Tibial artery (tissue), 4 donors: ENCODE measurements at places on chromosomes 3 and 15.
A peak's percentile ranks its signal among the peaks of the same experiment; 100 is the strongest.

DNA sequence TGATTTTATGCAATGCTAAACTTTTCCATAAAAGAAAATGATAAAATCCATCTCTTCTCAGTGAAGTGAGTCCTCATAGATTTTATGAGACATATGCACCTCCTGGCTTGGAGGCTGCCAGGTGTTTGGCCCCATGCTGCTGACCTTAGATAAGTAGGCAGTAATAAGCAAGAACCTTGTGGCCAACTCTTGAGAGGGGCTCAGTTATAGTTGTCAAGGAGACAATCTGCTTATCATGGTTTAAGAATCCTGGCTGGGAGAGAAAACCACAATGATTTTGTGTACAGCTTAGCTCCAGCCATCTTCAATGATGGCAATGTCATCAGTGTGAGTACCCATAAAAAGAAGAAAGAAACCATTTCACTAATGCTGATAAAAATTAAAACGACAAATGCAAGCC is 252.1 kb downstream of the CPNE4 start:
- H3K4me1 ChIP-seq = no peaks in the 10 kb centered on the region
- H3K27ac ChIP-seq = no peak overlapping the region
- H3K4me3 ChIP-seq = no peak overlapping the region
- no peaks in the 10 kb centered on the region for H3K36me3 ChIP-seq
- no peak for DNase-seq
- H3K27me3 ChIP-seq = no peaks in the 10 kb centered on the region

GRCh38 chr3:109432833-109433232 is 95.5 kb upstream of the DPPA4 start:
- no peak overlapping the region for H3K27ac ChIP-seq
- H3K36me3 ChIP-seq = no peaks in the 10 kb centered on the region
- no peak overlapping the region for H3K4me3 ChIP-seq
- H3K4me1 ChIP-seq = no peaks in the 10 kb centered on the region
- no peaks in the 10 kb centered on the region for H3K27me3 ChIP-seq

DNA sequence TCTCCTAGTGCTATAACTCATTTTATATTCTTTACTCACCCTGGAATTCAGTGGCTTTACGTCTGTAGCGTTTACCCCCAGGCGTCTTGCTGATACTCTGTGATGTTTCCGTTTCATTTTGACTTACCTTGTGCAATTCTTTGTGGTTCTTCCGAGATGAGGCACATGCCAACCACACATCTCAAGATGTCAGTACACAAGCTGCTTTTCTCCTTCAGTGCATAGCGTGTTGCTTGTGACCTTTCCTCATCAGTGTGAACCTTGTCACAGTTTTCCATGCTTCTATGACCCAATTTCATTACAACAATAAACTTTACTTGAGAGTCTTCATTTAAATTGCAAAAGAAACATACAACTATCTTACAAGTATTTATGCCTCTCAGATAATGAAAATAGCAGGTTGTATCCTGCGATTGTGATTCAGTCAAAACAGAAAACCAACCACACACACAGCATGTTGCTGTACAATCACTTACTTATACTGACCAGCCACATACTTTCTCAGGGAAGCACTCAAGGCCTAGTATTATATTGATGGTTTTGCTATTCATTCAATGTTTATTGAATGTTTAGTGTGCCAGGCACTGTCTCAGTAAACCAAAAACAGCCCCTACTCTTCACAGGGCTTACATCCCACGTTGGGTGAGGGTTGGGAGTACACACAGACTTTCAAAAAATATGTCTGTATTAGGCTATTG is 4.6 kb upstream of the TBL1XR1 start:
- H3K27me3 ChIP-seq = no peaks in the 10 kb centered on the region
- H3K4me3 ChIP-seq = no peak overlapping the region
- no peak for DNase-seq
- no peaks in the 10 kb centered on the region for H3K4me1 ChIP-seq
- no peaks in the 10 kb centered on the region for H3K36me3 ChIP-seq

DNA sequence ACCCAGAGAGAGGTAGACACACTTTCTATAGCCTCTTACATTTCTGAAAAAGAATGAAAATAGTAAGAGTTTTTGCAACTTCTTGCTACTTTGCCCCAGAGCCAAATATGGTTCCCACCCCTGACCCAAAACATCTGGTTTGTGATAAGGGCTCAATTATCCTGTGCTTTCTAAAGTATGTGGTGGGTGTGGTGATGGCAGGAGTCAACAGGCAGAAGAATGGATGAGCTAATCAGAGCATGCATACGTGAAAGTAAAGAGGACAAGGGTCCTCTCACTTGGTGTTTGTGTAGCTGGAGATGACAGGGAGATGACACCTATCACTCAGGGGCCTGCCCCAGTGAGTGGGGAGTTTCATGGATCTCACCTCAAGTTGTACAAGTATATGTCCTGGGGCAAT is 19.1 kb downstream of the KBTBD8 start:
- H3K27ac ChIP-seq = no peak overlapping the region
- H3K4me1 ChIP-seq = no peaks in the 10 kb centered on the region
- no peaks in the 10 kb centered on the region for H3K36me3 ChIP-seq
- no peaks in the 10 kb centered on the region for H3K27me3 ChIP-seq
- DNase-seq = no peak

- H3K4me1 ChIP-seq = no peaks in the 10 kb centered on the region
- no peaks in the 10 kb centered on the region for H3K27me3 ChIP-seq
- H3K4me3 ChIP-seq = no peak overlapping the region
- no peak for DNase-seq
These were observed 306.5 kb downstream of the ROBO1 start for GRCh38 chr3:79461129-79461792.

DNA sequence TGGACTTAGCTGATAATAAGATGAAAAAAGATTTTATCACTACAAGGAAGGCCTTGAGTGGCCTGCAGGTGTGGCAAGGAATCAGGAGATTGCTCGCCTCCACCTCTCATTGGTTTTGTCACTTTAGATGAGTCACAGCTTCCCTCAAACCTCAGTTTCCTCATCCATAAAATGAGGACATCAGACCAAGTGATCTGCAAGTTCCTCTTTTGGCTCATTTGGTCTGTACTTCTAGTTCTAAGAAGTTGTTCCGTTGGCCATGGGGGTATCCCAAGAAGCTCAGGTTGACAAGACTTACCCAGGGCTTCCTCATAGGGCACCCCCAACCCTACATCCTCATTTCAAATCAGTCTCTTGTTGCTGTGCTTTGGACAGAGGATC is 254.1 kb downstream of the UACA start:
- no peak for DNase-seq
- no peak overlapping the region for H3K27ac ChIP-seq
- no peaks in the 10 kb centered on the region for H3K27me3 ChIP-seq
- no peak overlapping the region for H3K4me3 ChIP-seq

GRCh38 chr3:193954752-193955151 is 181.2 kb upstream of the HES1 start:
- no peaks in the 10 kb centered on the region for H3K4me1 ChIP-seq
- no peak overlapping the region for H3K4me3 ChIP-seq
- peaks cover 31% of the 10 kb centered on the region for H3K27me3 ChIP-seq
- DNase-seq = no peak

GRCh38 chr3:52406231-52406661 is 38.7 kb downstream of the SEMA3G start:
- H3K36me3 ChIP-seq = peaks cover 68% of the 10 kb centered on the region
- no peaks in the 10 kb centered on the region for H3K27me3 ChIP-seq
- peaks cover 20% of the 10 kb centered on the region for H3K4me1 ChIP-seq
- H3K4me3 ChIP-seq = no peak overlapping the region
- no peak overlapping the region for H3K27ac ChIP-seq

DNA sequence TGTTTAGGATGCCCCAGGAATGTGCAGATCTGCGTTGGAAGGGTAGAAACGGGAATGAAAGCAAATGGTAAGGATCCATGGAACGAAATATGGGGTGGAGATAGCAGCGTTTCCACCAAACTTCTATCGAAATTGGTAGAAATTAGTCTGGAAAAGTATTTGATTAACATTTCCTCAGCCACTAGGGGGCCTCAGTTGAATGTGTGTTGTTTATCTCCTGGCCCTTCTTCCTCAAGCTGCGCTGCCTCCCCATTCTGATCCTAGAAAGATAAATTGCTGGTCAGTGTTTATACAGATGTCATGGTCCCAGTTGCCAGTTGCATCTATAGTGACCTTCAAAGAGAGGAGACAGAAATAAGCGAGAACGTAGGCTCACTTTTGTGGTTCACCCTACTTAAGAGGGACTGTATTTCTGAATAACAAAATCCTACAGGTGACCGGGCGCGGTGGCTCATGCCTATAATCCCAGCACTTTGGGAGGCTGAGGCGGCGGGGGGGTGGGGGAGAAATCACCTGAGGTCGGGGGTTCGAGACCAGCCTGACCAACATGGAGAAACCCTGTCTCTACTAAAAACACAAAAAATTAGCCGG is 457.1 kb downstream of the SQOR start:
- DNase-seq = no peak
- H3K27me3 ChIP-seq = no peaks in the 10 kb centered on the region
- no peak overlapping the region for H3K4me3 ChIP-seq
- H3K27ac ChIP-seq = no peak overlapping the region
- H3K4me1 ChIP-seq = no peaks in the 10 kb centered on the region
- H3K36me3 ChIP-seq = no peaks in the 10 kb centered on the region

DNA sequence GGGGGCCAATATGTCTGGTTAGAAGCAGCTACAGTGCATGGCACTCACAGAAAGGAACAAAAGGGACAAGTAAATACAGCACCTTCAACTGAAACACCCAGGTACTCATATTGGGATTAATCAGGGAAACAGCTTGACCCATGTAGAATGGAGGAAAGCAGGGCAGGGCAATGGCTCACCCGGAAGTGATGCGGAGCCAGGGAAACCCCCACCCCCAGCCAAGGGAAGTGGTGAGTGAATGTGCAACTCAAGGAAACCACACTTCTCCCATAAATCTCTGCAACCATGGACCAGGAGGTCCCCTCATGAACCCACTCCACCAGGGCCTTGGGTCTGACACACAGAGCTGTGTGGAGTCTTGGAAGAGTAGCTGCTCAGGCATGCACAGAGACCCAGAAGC is 117.1 kb downstream of the MTHFS start:
- H3K4me1 ChIP-seq = no peaks in the 10 kb centered on the region
- H3K27me3 ChIP-seq = no peaks in the 10 kb centered on the region
- DNase-seq = no peak
- H3K27ac ChIP-seq = no peak overlapping the region
- no peaks in the 10 kb centered on the region for H3K36me3 ChIP-seq

DNA sequence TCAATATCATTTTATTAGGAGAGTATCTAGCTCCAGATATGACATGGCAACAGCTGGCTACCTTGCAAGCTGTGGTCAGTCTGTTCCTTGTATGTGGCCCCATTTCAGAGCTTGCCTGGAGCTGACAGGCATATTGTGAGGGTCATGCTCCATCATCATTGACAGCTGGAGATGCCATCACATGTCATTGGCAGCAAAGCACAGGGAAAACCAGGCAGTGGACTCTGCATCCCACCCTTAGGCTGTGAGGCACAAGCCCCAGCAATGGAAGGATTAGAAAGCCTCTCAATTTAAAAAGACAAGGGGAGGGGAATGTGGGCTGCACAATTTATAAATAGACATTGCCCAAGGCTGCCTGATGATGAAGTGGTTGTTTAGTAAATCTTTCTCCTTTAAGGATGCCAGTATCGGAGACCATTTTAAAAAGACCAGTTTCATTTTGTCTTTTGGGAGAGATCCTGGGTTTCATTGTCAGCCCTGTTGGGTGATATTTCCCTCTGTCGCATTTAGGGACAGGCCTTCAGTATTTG is 27.9 kb downstream of the LNP1 start:
- H3K4me3 ChIP-seq = peak overlapping the region; percentile 31
- no peaks in the 10 kb centered on the region for H3K4me1 ChIP-seq
- DNase-seq = no peak
- no peaks in the 10 kb centered on the region for H3K27me3 ChIP-seq

DNA sequence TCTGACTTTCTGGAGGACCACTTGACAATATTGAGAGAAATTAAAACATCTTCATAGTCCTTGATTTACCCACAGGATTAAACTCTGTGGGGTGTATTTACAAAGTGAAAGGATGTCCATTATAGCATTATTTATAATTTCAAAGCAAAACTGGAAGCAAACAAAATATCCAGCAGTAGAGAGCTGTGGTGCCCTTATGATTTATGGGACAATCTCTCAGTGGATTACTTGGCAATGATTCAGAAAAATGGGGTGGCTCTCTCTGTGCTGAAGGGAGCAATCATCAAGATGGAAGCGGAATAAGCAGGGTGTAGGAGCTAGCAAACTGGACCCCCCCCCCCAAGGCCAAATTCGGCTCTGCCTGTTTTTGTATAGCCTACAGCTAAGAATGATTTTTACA is 9.0 kb downstream of the PPCDC start:
- DNase-seq = no peak
- no peak overlapping the region for H3K4me3 ChIP-seq
- H3K27ac ChIP-seq = peak overlapping the region; percentile 16

DNA sequence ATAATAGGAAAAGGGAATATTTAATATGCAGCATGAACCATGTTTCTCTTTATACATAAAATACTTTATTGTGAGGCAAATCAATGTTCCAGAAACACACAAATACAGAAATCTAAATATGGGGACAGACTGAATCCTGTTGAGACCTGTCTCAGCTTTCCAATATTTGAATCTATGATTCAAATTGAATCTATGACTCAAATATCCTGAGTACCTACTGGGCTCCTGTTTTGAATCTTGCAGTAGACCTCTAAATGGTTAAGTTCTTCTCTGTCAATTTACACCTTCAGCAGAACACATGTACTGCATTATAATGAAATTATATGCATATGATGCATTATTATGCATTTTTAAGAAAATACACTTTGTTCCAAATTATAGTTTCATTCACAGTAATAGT is 143.2 kb upstream of the PLXND1 start:
- H3K4me3 ChIP-seq = no peak overlapping the region
- H3K27me3 ChIP-seq = no peaks in the 10 kb centered on the region
- peaks cover 4% of the 10 kb centered on the region for H3K4me1 ChIP-seq
- H3K36me3 ChIP-seq = no peaks in the 10 kb centered on the region

- H3K27me3 ChIP-seq = no peaks in the 10 kb centered on the region
- no peaks in the 10 kb centered on the region for H3K4me1 ChIP-seq
- no peak for DNase-seq
These were observed 6.0 kb downstream of the HCLS1 start for GRCh38 chr3:121654493-121655385.

DNA sequence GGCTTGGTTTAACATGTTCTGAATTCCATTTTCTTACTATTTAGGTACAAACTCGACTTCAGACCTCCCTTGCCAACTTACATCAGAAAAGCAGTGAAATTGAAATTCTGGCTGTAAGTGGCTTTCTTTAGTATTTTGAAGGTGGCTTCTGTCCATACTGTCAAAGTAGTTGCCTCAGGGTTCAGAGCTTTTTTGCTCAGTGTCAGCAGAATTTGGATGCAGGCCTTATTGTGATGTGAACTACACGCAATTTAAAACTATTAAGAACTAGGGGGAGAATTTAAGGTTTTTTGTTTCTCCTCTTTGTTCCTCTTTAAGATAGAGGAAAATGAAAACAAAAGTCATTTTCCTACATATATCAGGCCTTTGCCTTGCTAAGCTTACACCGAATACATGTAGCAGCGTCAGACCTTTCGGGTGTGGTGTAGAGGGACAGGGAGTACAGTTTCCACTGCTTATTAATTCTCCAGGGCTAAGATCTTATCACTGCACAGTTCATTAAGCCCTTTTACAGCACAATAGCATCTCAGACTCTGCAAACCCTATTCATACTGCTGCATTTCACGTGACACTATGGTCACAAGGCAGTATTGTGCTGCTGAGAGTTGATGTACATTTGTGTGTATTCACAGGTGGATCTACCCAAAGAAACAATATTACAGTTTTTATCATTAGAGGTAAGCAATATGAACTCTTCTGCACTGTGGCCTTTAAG is 6.7 kb downstream of the SRP14 start:
- no peak for DNase-seq
- H3K36me3 ChIP-seq = peaks cover 95% of the 10 kb centered on the region
- H3K27me3 ChIP-seq = no peaks in the 10 kb centered on the region
- no peak overlapping the region for H3K27ac ChIP-seq
- H3K4me3 ChIP-seq = no peak overlapping the region
- peaks cover 7% of the 10 kb centered on the region for H3K4me1 ChIP-seq
